Left renal cortex interstitium (tissue), 4 donors: ENCODE measurements at places on chromosomes 7 and 10.

- DNase-seq, result no peak
Observed at GRCh38 chr10:133176546-133176945, 16.5 kb downstream of the KNDC1 start.

DNA sequence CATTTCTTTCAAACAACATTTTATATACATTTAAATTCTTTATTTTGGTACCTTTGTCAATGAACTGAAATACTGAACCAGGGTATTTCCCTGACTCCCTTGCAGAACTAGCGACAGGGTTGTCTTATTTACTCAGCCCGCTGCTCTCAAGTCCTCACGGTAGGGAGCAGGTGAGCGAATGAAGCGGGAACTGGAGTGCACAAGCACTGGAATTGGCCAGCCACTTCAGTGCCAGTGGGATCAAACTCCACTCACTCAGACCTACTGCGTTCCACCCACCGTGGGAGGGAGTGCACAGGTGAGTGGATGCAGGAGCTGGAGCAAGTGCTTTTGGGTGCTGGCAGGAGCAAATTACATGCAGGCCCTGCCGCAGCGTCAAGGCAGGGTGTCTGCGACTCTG lies 28.1 kb upstream of the NEUROD6 start:
- no peak for DNase-seq

GRCh38 chr7:134632937-134633540 lies 13.6 kb upstream of the BPGM start:
- no peak for DNase-seq

DNA sequence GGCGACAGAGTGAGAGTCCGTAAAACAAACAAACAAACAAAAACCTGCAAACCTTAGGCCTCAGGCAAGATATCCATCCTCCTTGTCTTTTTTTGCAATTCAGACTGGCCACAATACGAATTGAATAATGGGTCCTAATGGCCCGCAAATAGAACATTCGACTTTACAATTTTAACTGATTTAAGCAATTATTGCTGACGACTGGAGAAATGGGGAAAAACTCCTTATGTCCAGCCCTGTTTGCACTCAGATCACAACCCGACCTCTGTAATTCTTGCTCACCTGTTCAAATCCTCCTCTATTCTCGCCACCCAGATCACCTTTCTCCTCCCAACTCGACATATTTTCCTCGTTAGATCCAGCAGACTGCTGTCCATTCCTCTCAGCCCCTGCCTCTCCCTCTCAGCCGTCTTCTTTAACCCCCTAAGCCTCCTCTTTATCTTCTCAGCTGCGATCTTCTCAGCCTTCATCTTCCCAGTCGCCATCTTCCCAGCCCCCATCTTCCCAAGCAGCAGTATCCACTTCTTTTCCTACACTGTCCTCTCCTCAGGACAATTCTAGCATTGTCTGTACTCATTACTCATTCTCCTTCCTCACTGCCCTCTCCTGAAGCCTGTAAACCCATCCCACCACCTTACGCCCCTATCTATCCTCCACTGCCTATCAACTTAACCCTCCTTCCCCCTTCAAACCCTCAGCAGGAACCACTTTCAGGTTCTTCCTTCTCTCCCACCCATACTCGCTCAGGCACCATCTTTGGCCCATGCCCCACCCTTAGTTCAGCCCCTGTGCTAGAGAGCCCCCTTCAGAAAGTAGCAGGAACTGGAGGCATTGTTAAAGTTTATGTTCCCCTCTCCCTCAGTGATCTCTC lies 61.8 kb downstream of the LRRC17 start:
- no peak for DNase-seq
